ENCODE measurements at places on chromosomes 4 and X.

- H3K36me3 ChIP-seq: peaks cover 14% of the 10 kb centered on the region
- no peak for DNase-seq
- H3K4me3 ChIP-seq: no peak overlapping the region
- no peak overlapping the region for H3K27ac ChIP-seq
Measured at GRCh38 chr4:150581056-150581605, 820 bp upstream of the MAB21L2 start.

DNA sequence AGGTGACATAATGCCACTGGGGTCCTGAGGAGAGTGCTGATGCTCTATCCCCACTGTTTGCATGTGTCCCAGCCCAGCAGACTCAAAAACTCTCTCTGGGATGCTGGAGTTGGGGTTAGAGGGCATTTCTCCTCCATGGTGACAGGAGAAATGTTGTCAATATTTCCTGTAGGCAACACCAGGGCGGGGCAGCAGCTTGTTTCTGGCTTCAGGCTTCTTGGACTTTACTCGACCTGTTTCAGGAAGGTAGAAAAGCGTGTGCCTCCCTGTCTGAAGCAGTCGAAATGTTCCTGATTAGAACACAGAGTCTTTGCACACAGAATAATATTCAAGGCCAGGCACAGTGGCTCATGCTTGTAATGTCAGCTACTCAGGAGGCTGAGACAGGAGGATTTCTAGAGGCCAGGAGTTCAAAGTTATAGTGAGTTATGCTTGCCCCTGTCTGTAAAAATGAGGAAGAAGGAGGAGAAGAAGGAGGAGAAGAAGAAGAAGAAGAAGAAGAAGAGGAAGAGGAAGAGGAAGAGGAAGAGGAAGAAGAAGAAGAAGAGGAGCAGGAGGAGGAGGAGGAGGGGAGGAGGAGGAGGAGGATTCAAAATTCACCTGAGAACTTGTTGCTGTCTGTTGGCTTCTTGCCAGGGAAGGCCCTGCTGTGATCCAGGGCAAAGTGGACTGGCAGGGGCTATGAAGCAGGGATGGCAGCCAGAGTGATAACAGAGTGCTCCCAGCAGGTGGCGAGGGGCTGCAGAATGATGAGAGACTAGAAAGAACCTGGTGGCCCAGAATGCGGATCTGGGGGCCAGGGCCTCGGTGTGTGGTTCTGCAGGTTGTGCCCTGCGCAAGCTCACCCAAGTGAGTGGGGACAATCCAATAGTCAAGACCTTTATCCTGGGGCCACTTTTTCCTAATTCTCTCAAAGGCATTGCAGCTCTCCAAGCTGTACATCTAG lies 82.9 kb downstream of the RTL5 start:
- H3K4me1 ChIP-seq: no peaks in the 10 kb centered on the region
- DNase-seq: peak; percentile 4
- H3K27me3 ChIP-seq: peaks cover 5% of the 10 kb centered on the region

DNA sequence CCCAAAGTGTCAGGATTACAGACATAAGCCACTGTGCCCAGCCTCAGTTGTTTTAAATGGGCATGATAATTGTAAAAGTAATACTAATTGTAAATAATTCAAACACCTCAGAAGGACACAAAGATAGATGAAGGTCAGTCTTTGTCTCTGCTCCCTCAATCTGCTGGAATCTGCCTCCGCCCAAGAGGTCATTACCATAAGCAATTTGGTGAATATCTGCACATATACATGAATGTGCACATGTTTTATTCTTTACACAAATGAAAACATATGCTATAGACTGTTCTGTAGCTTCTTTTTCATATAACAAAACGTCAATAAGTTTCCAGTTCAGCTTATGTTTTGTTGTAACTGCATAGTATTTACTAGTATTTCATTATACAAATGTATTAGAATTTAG lies 7.0 kb downstream of the STBD1 start:
- H3K27ac ChIP-seq: no peak overlapping the region
- H3K36me3 ChIP-seq: no peaks in the 10 kb centered on the region
- no peak overlapping the region for H3K4me3 ChIP-seq
- DNase-seq: no peak
- H3K27me3 ChIP-seq: no peaks in the 10 kb centered on the region

DNA sequence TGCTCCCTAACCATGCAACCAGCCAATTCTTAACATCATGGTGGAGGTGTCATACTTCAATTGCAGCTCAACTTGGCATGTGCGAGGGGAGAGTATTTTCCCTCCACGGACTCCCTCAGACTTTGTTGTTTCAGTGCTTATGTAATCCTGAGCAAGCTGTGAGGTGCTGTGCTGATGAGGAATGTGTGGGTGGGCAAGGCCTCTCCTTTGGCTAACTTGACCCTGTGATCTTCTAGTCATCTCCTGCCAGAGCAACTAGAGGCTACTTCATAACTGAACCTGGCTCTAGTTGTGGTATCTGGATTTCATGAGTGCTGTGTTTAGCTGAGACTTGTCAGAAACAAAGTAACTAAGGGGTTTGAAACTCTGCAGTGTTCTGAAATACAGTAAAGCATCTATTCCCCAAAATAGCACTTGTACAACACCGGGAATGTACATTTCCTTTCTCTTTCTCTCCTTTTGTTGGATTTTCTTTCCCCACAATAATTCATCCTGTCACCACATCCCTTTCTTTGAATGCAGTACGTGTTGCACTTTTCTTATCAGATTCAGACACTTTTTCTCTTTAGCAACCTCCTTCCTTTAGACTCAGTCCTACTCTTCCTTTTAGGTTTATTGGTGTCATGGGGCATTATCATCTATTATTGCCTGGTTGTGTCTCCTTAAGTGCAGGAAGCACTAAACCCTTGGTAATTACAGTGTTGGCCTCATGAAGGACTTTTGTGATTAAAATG lies 415.2 kb upstream of the NR3C2 start:
- H3K27ac ChIP-seq: no peak overlapping the region
- H3K4me3 ChIP-seq: no peak overlapping the region
- no peaks in the 10 kb centered on the region for H3K36me3 ChIP-seq
- no peaks in the 10 kb centered on the region for H3K4me1 ChIP-seq
- no peak for DNase-seq

GRCh38 chr4:169899295-169899694 lies 126.9 kb downstream of the MFAP3L start:
- no peak overlapping the region for H3K27ac ChIP-seq
- H3K4me1 ChIP-seq: no peaks in the 10 kb centered on the region
- H3K27me3 ChIP-seq: no peaks in the 10 kb centered on the region
- H3K4me3 ChIP-seq: no peak overlapping the region
- no peak for DNase-seq

DNA sequence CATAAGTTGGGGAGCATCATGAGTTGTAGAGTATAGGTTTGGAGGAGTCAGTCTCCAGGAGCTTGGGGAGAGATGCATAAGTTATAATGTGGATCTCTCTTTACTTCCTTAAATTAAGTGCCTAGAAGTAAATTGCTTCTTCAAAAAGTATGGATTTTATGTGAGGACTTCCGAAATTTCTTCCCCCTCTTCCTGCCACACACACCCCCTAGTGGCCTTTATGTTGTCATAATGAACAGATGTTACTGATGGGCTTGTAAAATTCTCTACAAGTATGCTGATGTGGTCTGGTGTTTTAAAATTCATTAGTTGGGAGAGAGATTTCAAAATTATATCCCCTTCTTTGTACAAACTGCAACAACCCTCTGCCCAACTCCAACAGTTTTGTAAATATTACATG lies 2.3 kb upstream of the METTL14 start:
- no peaks in the 10 kb centered on the region for H3K27me3 ChIP-seq
- H3K4me1 ChIP-seq: peaks cover 38% of the 10 kb centered on the region
- DNase-seq: no peak

DNA sequence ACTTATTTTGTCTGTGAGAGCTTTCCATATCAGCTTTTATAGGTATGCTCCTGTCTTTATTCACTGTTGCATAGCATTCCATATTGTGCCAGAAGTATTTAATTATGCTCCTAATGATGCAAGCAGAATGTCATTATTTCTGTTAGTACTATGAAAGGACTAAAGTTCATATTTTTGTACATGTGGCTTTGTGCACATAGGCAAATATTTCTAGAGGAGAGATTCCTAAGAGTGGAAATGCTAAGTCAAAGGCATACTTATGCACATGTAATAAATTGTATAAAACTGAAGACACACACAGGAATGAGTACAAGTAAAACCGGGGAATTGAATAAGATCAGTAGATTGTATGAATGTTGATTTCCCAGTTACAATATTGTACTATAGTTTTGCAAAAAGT lies 1.9 kb upstream of the ASB9 start:
- H3K27ac ChIP-seq: no peak overlapping the region
- no peaks in the 10 kb centered on the region for H3K27me3 ChIP-seq
- DNase-seq: no peak
- peaks cover 7% of the 10 kb centered on the region for H3K4me1 ChIP-seq
- H3K4me3 ChIP-seq: no peak overlapping the region

DNA sequence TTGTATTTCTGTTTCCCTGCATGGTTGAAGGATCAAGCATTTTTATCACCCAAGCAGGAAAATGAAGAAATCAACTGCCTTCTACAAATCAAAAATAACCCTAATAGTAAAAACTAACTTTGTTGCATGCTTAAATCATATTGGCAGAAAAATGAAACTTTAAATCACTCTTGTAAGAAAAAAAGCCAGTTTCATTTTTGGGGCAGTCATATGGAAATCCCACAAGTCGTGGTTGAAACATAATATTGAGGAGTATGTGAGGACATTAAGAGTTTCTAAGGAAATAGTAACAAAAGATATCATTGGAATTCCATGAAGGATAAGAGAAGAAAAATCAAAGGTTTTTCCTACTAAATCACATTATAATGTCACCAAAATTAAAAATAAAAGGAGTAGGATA lies 8.4 kb downstream of the TEC start:
- H3K36me3 ChIP-seq: no peaks in the 10 kb centered on the region
- H3K27ac ChIP-seq: no peak overlapping the region
- H3K4me1 ChIP-seq: no peaks in the 10 kb centered on the region
- H3K27me3 ChIP-seq: no peaks in the 10 kb centered on the region
- no peak overlapping the region for H3K4me3 ChIP-seq

- H3K4me3 ChIP-seq: no peak overlapping the region
- H3K36me3 ChIP-seq: no peaks in the 10 kb centered on the region
Measured at GRCh38 chr4:166846939-166847338, 387.4 kb downstream of the SPOCK3 start.

GRCh38 chrX:123918106-123918721 lies 43.3 kb upstream of the STAG2 start:
- no peak overlapping the region for H3K27ac ChIP-seq
- no peak for DNase-seq
- H3K4me1 ChIP-seq: no peaks in the 10 kb centered on the region

GRCh38 chr4:48827622-48828021 lies 3.3 kb upstream of the OCIAD1 start:
- H3K27me3 ChIP-seq: no peaks in the 10 kb centered on the region
- H3K4me3 ChIP-seq: no peak overlapping the region
- no peak for DNase-seq
- peaks cover 5% of the 10 kb centered on the region for H3K36me3 ChIP-seq
- H3K27ac ChIP-seq: no peak overlapping the region
- H3K4me1 ChIP-seq: peaks cover 16% of the 10 kb centered on the region

- H3K4me3 ChIP-seq: no peak overlapping the region
- no peak for DNase-seq
- H3K36me3 ChIP-seq: no peaks in the 10 kb centered on the region
Measured at GRCh38 chr4:53717064-53717549, 125.8 kb upstream of the LNX1 start.

GRCh38 chrX:154490021-154490413 lies 412 bp downstream of the SLC10A3 start:
- H3K4me3 ChIP-seq: peak overlapping the region; percentile 47
- H3K4me1 ChIP-seq: peaks cover 47% of the 10 kb centered on the region
- DNase-seq: peak; percentile 30

DNA sequence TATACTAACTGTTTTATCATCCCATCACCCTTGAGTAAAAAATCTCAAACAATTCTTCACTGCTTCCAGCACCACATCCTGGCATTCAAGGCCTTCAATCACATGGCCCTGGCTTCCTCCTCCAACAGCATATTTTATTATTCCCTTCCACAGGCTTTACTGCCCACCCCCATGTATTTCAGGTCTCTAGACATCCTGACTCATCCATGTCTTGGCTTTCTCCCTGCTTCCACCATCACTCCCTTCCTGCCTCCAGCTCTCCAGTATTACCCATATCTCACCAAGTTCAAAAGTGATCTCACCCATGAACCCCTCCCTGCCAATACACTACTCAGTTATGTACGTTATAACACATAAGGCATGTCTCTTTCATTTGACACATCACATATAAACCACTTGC lies 34.7 kb upstream of the PLAC1 start:
- H3K27ac ChIP-seq: no peak overlapping the region
- H3K27me3 ChIP-seq: no peaks in the 10 kb centered on the region
- H3K4me1 ChIP-seq: no peaks in the 10 kb centered on the region

DNA sequence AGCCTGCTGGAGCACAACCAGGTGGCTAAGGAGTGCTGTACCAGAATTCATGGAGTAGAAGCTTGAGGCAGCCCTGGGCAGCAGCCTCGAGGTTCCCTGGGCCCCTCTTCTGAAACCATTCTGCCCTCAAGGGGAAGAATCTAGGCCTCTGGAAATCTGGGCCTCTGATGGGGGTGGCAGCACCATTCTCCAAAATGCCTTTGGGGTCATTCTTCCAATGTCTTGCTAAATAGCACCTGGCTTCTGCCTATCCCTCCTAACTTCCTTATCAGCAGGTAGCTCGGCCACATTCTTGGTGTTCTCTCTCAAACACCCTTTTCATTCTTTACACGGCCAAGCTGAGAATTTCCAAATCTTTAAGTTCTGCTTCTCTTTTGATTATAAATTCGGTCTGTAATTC lies 473.6 kb downstream of the BCOR start:
- H3K4me1 ChIP-seq: no peaks in the 10 kb centered on the region
- no peak overlapping the region for H3K4me3 ChIP-seq
- DNase-seq: no peak
- H3K27me3 ChIP-seq: no peaks in the 10 kb centered on the region
- H3K36me3 ChIP-seq: no peaks in the 10 kb centered on the region
- no peak overlapping the region for H3K27ac ChIP-seq
